ENCODE measurements at places on chromosomes 7 and 10. TPM values are rescaled to one million over a fixed set of nuclear protein-coding genes. Genes with fewer than 3 reads are reported as not detected.

Gene NACAD
- 15.7 TPM for total RNA-seq

Gene CSGALNACT2
- total RNA-seq: 35.8 TPM

Gene ZNF365
- total RNA-seq: 2.4 TPM

Gene PLXNA4
- total RNA-seq: 30.1 TPM

Gene HOXA10
- 11.2 TPM for total RNA-seq

Gene AASS
- total RNA-seq: 34.2 TPM

All from aorta (tissue), 5 donors.